Stimulated activated CD8-positive, alpha-beta memory T cell treated with anti-CD3 and anti-CD28 coated beads, Interleukin-15, amount 100 ng/mL, for 48 hours (primary cell): ENCODE measurements at places on chromosomes 7 and 10.

GRCh38 chr10:35378541-35379210 is 42.4 kb downstream of the CCNY start:
- DNase-seq = no peak

- no peak for DNase-seq
These were observed 99.7 kb downstream of the AVL9 start for GRCh38 chr7:32594965-32595490.

- DNase-seq = peak; percentile 26
These were observed at the start of gene ST8SIA6 for GRCh38 chr10:17454161-17455014. Gene ST8SIA6 (minus strand): TSS chr10:17454595. CDS start chr10:17454255, 340 bp downstream.

- DNase-seq = no peak
These were observed 37.8 kb downstream of the SFMBT2 start for GRCh38 chr10:7373039-7373438.
